ENCODE measurements at places on chromosomes 5 and 9.

- DNase-seq = no peak
These were observed 836.7 kb upstream of the CDH10 start for GRCh38 chr5:25481463-25481862.

GRCh38 chr9:70229026-70229425, 29.8 kb upstream of the SMC5 start:
- DNase-seq = no peak

DNA sequence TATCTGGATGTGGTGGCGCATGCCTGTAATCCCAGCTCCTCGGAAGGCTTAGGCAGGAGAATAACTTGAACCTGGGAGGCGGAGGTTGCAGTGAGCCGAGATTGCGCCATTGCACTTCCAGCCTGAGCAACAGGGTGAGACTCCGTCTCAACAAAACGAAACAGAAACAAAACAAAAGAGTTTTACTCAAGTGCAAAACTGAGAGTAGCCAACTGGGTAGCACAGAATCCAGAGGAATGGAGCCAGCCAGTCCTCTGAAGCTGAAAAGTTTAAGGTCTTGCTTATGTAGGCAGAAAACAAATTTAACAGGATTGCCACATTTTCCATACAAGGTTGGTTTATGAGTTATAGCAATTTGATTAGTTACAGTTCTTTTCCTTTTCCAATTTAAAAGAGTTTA, 32.0 kb downstream of the SPIN1 start:
- no peak for DNase-seq

DNA sequence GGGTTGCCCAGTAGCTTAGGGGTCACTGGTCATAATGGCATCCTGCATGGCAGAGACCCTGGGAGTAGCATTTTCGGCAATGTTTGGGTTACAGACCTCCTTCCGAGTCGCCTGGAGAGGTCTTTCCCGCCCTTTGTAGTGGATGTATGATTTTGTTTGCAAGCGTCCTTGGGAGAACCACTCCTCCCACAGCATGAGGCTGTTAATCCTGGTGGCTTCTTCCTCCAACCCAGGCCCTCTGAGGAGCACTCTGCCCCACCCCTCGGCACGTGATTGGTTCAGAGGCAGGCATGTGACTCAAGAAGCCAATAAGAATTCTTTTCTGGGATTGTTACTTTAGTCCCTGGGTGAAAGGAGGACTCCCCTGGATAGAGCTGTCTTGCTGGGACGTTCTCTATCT, 30.2 kb upstream of the GRHPR start:
- no peak for DNase-seq

GRCh38 chr5:146632620-146633322, 116.8 kb upstream of the GPR151 start:
- DNase-seq = no peak

DNA sequence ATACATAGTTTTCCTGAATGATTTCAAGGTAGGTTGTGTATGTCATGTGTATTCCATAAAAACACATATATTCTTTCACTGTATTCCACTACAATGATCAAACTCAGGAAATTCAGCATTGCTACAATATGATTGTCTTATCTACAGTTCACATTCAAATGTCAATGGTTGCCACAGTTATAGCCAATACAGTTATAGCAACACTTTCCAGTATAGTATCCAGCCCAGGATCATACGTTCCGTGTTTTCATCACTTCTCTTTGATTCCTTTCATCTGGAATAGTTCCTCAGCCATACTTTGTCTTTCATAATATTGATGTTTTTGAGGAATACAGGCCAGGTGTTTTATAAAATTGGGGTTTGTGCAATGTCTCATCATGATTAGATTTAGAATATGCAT, 9.5 kb downstream of the OR2S2 start:
- no peak for DNase-seq

- no peak for DNase-seq
These were observed 21.9 kb downstream of the MARCHF3 start for GRCh38 chr5:127008300-127008975.

GRCh38 chr5:171945476-171945875, 61.0 kb downstream of the FBXW11 start:
- DNase-seq = no peak

DNA sequence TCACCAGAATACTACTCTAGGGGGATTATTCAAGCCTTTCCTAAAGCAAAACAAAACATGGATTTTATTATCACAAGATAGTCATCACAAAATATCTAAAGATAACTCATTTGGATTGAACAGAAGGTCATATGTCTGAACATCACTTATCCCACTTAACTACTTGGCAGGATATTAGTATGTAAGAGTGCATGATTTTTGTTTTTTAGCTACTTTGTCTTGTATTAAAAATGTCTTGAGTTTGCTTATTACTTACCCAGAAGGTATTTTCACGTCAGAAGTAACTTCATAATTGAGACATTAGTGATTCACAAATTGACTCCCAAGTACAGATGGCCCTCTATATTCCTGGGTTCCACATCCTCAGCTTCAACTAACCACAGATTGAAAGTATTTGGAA, 113.8 kb downstream of the TLE4 start:
- DNase-seq = no peak

GRCh38 chr9:93683331-93684134, 107.1 kb downstream of the PHF2 start:
- DNase-seq = no peak

DNA sequence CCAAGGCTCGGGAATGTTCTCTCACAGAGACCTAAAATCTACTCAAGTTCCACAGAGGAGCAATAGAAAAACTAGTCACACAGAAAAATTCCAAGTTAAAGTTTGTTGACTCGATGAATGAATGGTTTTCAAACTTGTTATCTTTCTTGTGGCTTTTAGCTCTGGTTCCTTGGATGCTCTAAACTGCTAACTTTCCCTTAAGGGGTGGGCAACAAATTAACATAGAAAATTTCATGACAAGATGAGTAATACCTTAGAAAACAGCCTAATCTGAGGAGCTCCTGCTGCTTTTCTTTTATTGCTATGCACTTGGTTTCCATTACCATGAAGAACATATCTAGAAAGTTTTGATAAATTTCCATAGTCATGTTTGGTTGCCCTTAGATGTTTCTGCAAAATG, 100.2 kb upstream of the CCDC112 start:
- DNase-seq = no peak

GRCh38 chr5:150647275-150648251, 7.1 kb downstream of the SYNPO start:
- no peak for DNase-seq

DNA sequence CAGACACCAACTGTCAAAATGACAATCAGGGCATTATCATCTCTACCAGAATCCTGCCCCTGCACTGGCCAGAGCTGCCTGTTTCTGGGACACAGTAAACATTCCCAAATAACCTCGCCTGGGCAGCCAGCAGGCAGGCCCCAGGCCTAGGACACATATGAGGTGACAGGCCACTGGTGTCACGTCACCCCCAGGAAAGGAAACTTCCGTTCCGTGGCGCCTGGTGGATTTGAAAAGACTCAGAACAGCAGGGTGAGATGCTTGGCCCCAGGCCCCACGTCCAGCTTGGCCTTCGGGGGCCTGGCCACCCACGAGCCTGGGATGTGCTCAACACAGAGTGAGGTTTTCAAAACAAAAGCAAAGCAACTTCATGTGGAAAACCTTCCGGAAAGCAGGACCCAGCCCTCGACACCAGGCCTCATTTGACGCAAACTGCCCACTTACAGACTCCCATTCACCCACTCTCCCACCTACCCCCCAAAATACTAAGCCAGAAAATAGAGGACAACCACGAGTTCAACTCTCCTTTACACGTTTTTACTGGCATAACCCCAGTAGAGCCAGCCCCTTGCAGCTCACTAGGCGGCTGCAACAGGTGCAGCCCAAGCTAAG, 1.2 kb downstream of the SEMA4D start:
- DNase-seq = peak; percentile 47

DNA sequence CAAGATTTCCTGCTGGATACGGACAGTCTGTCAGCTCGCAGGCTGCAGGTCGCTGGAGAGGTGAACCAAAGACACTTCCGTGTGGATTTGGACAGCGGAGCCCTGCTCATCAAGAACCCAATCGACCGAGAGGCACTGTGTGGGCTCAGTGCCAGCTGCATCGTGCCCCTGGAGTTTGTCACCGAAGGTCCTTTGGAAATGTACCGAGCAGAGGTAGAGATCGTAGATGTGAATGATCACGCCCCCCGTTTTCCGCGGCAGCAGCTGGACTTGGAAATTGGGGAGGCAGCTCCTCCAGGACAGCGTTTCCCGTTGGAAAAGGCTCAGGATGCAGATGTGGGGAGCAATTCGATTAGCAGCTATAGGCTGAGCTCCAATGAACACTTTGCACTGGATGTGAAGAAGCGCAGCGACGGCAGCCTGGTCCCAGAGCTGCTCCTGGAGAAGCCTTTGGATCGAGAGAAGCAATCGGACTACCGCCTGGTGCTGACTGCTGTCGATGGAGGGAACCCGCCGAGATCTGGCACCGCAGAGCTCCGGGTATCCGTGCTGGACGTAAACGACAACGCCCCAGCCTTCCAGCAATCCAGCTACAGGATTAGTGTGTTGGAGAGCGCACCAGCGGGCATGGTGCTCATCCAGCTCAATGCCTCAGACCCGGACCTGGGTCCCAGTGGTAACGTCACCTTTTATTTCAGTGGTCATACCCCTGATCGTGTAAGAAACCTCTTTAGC, 658 bp downstream of the PCDHGC4 start:
- no peak for DNase-seq

- DNase-seq = no peak
These were observed at the start of gene MYOT for GRCh38 chr5:137867664-137868063. TSS of gene MYOT (plus strand) at chr5:137867860. CDS start at chr5:137870652, 2,792 bp downstream.

- no peak for DNase-seq
These were observed 98.8 kb upstream of the ADRA1B start for GRCh38 chr5:159817262-159818029.

DNA sequence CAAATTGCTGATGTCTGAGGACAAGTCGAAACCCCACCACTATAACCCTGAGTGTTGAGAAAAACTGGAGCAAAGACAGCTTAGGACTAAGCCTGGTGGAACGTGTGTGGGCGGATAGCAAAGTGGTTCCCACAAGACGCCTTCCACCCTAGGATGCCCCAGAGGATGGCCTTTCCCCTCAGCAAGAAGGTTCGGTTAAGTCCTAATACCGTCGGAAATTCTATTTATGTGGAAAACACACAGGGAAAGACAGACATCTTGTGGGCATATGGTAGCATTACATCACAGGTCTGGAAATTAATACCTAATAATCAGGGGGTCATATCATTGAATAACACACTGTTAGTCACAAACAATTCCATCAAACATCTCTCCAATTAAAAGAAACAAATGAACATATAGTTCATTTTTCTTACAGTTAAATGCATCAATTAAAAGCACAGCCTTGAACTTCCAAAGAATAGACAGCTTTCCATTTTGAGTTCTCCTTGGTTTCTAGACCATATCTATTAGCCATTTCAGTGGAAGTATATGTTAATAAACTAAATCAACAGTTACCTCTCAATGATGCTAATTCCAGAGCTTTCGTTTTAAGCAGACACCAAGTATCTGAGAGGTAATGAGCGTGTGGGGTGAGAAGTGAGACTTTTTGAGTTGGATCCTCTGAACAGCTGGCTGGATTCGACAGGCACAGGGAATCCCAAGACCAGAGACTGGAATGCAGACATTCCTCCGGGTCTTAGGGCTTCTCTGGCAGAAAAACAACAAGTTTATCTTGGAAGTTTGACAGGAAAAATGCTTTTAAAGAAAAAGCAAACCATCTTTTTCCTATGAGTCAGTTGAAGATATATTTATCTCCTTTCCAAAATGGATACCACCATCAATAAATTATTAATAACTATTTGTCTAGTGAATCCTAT, 2.9 kb upstream of the ICE1 start:
- no peak for DNase-seq

- no peak for DNase-seq
These were observed 200.8 kb downstream of the MAT2B start for GRCh38 chr5:163706053-163706771.

GRCh38 chr9:91898451-91899218, 51.4 kb downstream of the ROR2 start:
- no peak for DNase-seq

DNA sequence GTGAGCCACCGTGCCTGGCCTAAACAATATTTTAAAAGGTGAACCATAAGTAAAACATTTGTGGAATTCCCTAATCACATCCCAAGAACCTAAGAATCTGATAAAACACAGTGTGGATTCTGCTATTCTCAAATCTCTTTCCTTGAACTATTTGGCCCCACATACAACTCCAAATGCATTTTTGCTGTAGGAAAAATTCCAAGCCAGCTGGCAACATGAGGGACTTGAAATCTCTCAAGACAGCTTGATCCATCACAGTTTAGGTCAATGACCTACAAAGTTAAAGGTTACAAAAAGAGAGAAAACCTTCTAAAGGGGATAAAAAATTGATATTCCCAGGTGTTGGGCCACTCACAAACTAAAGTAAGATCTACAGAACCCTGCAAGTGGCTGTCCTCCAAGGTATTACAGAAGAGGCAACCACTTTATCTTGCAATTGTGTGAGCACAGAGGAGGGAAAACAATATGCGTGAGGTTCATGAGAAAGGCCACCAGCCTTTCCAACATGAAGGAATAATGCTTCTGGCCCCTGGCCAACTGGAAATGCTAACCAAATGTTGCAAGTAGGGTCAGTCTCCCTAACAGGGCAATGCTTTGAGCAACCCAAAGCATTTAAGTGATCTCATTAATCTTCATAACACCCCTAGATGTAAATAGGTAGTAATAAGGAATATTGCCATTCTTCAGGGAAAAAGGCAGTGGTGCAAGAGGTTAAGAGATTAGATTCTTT, 221.4 kb downstream of the SEMA5A start:
- DNase-seq = no peak

DNA sequence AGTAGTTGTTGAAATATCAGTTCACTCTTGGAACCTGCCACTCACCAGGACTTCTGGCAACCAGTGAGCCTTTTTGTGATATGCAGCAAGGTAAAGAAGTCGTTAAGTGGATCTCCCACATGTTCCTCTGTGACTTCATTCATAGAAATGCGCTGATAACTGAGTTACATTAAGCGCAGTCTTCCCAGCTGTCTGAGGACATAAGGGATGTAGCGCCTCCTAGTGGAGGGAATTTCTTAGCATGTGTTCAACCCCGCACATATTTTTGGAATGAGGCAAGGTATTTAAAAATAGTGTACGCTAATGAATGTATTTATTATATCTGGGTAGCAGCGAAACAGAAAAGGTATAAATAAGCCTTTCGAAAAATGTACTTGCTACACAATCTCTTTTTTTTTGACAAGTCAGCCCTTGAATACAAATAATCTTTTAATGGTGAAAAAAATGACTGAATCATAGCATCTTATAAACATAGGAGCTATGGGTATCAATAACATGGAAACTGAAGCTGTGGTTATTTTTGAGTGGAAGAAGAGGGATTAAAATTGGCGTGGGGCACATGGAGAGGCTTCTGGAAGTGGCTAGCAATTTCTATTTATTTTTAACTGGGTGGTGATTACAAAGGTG, 38.0 kb downstream of the PALM2AKAP2 start:
- no peak for DNase-seq

- DNase-seq = no peak
These were observed 12.5 kb upstream of the CHD1 start for GRCh38 chr5:98941131-98941883.

GRCh38 chr5:172530878-172531703, 76.8 kb upstream of the SH3PXD2B start:
- DNase-seq = no peak

Data from stimulated activated CD4-positive, alpha-beta T cell treated with anti-CD3 and anti-CD28 coated beads, Interleukin-4, amount 100 ng/mL, for 1 hour (primary cell).